CD4-positive, alpha-beta T cell treated with Interleukin-6 at 100 ng/mL for 8 hours (primary cell): ENCODE measurements at places on chromosomes 5 and 9.

GRCh38 chr5:116305899-116306298 lies 221.1 kb downstream of the COMMD10 start:
- DNase-seq = no peak

- DNase-seq = no peak
Measured at GRCh38 chr9:16221366-16221765, 649.1 kb downstream of the BNC2 start.

- no peak for DNase-seq
Measured at GRCh38 chr9:125998837-125999503, 251.8 kb downstream of the PBX3 start.

- DNase-seq = no peak
Measured at GRCh38 chr5:36653044-36653705, 46.8 kb downstream of the SLC1A3 start.

DNA sequence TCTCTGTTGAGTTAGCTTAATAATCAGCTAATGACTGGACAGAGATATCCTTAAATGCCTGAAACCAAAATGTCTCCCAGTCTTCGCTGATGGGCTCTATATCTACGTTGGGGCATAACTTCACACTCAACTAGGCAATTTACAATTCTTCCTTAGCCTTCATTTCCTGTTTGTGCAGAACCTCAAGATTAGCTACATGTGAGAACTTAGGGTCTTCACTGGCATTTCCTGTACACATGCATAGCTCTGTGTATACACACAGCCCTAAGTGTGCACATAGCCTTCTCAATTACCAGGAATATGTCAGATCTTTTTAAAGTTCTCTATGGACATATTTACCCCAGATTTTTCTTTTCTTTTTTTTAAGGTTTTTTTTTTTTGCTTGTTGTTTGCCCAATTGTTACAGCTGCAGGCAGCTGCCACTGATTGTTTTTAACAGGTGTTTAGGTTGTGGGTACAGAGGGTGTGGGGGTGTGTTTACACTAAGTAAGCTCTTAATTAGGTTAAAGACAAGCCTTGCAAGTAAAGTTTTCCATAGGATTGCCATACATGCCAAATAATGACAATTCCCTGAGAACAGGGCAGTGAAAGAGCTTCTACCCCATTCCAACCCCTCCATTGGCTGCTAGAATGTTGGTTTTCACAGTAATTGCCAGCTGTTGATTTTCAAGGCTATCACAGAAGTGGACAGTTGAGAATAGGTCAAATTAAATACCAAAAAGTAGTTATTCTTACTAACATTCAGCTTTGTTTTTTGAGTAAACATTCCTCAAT lies 441.0 kb downstream of the TLE4 start:
- no peak for DNase-seq

DNA sequence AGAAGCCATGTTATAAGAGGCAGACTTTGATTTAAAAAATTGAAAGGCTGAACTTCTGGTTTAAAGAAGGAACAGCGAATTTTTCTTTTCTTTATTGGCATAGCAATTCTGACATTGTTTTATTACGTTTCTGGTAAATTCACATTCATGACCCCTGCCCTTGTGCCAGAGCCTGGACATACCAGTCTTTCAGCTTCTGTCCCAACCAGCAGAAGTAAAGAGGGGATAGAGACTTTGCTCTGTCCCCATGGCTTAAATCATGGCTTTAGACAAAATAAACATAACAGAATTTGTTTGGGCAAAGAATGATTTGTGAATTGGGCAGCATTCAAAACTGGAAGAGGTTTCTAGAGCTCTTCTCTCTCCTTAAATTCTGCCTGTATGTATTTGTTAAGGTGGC lies 15.3 kb downstream of the CAST start:
- no peak for DNase-seq

DNA sequence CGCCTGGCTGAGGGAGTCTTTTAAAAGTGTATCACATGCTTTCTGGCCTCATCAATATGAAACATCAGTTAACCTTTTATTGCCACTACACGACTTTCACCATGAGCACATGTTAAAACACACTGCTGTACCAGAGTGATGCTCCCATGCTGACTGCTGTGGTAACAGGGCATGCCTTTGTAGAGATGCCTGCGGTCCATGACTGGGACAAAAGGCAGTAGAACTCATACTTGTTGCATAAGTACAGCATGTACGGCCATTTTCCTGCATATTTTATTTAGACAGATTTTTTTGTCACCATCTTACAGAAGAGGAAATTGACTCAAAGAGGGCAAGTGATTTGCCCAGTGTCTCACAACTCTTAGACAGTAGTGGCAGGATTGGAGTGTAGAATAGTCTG lies 105.7 kb upstream of the ADAMTSL1 start:
- no peak for DNase-seq
